T-helper 22 cell (primary cell): ENCODE measurements at places on chromosomes 11 and 22.

DNA sequence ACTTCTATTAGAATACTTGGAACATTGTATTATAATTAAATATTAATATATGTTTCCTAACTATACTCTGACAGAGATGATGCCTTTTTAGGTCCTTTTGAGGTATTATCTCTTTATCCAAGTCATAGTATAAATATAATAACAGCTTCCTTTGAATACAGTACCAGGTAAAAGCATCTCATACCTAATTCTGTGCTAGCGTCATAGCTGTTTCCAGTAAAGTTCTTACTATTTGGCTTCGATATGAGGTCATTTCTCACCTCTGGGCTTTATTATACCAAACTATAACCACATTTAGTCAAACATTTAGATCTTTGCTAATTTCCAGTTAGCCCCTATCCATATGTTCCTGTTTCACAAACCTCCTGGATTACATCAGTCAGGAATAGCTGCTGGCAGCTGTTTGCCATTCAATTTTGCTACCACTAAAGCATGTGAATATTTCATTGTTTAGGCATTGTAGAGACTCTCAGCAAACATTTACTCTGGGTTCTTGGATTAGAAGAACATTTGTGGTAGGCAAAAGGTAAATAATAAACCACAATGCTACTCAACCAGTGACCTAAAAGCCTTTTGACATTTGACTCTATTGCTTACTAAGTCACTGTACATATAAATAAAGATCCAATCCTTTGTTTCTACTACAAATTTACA lies 255.1 kb downstream of the TTC28 start:
- no peak for DNase-seq

- DNase-seq: no peak
These were observed 774.3 kb downstream of the FAM181B start for GRCh38 chr11:81959341-81959740.

DNA sequence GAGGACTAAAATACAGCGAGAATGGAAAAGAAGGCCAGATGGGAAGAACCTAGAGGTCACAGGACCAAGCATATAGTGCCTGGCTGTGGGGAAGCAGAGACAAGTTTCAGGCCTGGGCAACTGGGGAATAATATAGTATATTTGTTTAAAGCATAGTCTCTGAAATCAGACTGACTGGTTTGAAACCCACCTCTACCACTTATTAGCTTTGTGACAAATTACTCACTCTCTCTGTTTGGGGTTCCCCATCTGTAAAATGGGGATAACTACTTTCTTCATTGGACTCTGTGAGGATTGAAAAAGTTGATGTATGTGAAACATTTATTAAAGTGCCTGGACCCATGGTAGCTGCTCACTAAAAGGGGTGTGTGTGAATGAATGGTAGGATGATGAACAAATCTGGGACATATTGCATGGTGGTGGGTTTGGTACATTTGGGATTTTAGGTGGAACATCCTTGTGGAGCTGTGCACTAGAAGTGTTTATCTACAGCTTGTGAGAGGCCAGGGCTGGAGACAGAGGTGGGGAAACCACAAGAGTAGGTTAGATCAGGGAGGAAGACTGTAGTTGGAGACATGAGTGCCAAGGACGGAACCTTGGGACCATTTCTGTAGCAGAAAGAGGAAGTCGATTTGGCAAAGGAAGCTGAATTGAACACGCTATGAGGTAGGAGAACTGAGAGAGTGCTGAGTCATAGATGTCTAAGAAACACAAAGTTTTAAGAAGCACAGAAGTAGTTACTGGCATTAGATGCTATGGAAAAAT lies 52.6 kb downstream of the SWAP70 start:
- no peak for DNase-seq

DNA sequence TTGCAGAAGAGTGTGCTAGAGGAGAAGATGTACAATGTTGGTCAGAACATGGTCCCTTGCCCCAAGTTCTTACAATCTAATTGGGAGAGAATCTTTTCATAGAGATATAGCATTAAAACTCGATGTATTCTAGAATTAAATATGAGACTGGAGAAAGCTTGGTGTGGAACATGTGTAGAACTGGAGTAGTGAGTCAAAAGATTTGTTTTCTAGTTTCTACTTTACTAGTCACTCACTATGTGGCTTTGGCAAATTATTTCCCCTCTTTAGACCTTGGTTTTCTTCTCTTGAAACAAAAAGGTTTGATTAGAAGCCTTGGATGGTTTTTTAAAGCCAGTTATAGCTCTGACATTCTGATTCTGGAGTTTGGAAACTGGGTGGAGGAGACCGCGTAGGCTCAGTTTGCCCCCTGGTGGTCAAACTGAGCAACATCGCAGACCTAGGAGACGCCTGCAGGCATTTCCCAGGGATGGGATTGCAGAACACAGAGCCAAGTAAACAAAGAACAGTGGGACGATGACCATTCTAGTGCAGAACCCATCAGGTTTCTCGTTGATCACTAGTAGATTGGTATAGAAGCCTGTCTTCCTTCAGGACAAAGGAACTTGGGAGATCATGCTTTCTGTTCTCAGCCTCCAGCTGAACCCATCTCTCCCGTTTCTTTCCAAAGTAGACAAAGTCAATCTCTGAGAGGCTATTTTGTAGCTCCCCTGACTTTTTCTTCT lies 8.5 kb upstream of the CHRDL2 start:
- DNase-seq: no peak

DNA sequence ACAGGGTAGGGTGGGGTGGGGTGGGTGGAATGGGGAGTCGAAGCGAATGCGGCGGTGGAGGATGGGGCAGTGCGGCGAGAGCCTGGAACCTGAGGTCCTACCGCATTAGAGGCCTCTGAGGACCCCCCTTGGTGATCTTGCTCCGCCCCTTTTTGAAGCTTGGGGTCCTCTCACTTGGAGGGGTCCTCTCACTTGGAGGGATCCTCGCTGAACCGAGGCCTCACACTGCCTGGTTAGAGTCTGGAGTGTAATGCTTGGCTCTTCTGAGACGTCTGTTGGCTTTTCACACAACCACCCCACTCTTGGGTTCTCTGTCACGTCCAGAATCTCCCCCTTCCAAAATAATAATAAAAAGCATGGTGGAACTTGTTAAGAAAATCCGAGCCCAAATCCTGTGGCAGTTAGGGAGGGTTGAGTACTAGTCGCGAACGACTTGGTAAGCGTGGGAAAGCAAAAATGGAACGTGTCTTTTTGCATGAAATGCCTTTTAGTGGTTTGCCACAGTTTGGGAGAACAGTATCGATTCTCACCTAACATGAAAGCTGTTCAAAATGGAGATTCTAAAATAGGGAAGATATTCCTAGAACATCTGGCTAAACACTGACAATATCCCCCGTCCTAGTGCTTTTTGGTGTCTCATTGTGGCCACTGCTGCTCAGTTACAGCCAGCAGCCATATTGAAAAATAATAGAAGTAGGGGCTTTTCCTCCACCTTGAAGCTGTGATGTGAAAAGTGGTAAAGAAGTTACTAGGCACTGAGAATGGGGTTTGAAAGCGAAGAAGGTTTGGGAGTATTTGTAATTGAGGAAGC lies 822 bp downstream of the RBX1 start:
- no peak for DNase-seq
